ENCODE measurements at places on chromosomes 12 and 14.
A peak's percentile ranks its signal among the peaks of the same experiment; 100 is the strongest.

GRCh38 chr12:89679631-89680030, 29.0 kb downstream of the ATP2B1 start:
- no peak for DNase-seq

GRCh38 chr12:4206470-4206869, 67.1 kb upstream of the CCND2 start:
- DNase-seq = no peak

GRCh38 chr12:51322452-51322851, 1.5 kb downstream of the BIN2 start:
- DNase-seq = no peak

GRCh38 chr14:102055181-102055901, 31.5 kb downstream of the HSP90AA1 start:
- DNase-seq = no peak

DNA sequence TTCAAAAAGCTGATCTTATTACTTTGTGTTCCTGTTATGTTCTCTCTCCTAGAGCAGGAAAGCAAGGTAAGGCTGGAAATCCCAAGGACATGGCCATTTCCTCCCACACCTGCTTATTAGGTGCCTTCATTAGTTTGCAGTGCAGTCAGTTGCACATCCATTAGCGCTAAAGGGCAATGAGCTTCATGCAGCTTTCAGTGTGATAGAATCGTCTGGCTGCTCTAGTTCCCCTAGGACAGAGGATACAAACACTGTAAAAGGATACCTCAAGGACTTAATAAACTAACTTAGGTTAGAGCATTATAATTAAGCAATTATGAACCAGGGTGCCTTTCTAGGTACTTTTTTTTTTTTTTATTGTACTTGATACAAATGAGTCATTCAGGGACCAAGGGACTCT, 21.1 kb downstream of the TMEM117 start:
- DNase-seq = no peak

GRCh38 chr12:27142101-27142721, 59.8 kb upstream of the C12orf71 start:
- peak; percentile 84 for DNase-seq

DNA sequence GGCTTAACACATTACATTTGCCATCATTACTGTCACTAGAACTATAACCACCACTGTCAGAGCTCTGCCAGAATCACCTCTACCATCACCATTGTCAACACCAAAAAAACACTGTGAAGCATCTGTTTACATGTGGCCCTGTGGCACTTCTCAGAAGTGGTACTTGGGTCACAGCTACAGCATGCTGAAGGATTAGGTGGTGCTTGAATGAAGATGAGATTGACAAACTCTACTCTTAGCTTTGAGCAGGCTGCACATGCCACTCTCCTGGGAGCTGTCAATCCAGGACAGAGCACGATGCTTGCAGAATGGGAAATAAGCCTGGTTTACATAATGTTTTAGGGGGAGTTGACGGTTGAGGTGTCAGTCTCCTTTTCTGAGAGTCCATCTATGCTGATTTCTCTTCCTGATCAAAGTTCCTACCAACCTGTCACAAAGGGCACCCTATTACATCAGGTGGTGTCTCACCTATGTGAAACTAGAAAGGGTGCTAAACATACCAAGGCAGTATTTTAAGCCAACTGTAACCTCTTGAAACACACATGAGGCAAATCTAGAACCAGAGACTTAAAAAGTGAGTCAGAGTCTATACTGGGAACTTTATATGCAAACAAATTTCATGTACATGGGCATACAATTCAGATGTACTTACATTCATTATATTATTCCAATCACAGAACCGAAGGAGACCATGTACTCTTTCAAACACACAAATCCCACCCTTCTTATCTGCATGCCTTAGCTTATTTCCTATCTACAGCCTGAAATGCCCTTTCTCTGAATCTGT, 258.7 kb downstream of the EMP1 start:
- DNase-seq = no peak

DNA sequence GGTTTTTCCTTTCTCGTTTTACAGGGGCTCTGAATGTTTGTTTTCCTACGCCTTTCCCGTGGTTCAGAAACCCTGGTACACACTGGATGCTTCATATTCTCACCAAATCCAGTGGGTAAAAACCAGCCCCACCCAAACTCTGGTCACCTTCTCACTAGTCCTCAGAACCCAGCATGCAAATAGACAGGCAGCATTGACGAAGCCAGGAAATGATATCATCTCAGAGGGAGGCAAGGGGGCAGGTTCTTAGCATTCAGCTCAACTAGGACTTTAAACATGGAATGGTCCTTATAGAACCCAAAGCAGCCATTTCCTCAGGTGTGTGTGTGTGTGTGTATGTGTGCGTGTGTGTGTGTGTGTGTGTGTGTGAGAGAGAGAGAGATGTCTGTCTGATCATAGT, 142.0 kb downstream of the KCNK10 start:
- DNase-seq = no peak

DNA sequence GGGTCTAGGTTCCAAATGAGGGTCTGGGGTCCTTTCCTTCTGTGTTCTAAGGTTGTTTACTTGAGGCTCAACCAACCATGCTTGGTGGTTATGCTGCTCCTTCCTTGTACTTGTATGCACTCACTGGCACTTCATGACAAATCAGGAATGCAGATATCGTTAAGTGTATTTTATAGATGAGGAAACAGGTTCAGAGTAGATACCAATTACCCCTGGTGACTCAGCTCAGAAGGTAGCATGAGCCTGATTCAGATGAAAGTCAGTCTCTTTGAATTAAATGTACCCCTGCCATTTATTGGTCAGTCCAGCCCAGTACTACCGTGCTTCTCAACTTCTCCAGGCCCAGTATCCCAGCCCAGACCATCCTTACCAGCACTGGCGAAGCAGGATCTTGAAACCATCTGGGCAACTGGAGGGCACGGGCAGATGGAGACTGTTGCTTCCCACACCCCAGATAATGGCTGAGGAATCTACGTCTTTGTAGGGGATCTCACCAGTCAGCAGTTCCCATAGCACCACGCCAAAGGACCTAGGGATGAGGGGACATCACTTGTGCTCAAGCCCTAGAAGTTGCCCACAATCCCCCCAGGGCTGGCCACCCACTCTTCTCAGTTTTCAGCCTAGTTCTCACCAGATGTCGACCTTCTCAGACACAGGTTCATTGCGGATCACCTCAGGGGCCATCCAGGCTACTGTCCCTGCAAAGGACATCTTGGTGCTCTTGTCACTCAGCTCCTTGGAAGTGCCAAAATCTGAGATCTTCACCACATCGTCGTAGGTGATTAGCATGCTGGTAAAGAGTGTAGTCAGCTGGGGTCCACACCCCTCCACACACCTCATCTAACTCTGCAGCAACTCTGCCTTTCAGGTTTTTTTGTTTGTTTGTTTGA, 14.3 kb downstream of the MAP3K12 start:
- DNase-seq = no peak

GRCh38 chr14:52545584-52546317, 6.6 kb downstream of the TXNDC16 start:
- DNase-seq = no peak

DNA sequence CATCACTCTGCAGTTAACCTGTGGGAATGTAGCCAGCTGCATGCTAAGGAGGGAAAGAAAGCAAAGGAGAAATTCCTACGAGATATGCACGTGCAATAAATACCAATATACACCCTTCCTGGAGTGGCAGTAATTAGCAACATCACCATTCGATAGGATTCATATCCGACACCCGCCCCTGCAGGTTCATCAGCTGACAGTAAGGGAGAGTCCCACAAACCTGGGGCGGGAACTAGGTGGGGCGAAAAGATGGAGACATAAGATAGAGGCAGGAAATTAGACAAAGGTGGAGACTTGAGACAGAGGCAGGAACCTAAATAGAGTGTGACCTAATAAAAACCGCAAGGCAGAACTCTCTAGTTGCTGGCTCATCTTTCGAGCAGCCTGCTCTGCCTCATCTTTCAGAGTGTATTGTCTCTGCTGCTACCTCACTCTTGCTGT, 51.6 kb downstream of the PLEKHG3 start:
- DNase-seq = no peak

DNA sequence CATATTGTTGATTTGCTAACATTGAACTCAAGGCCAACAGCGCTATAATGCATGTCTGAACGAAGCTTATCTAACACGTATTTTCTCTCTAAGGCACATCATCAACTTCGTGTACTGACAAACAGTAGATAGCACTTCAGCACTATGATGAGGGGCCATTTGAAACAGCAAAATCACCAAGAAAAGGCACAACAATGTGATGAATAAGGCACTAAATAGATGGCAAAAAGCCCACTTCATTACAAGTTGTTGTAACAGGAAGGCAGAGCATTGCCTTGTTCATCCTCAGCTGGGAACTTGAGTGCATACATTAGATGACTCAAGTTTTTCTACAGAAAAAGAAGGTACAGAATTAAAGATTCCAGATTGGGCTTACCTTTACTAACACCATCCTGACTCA, 75.2 kb downstream of the LIN7A start:
- no peak for DNase-seq

GRCh38 chr14:22303589-22304195, 285.3 kb downstream of the DAD1 start:
- DNase-seq = no peak

- DNase-seq = peak; percentile 28
These were observed 17.1 kb upstream of the TSPAN11 start for GRCh38 chr12:30909349-30910037.

All from NCI-H526 (cell line).